Thyroid gland (tissue), 4 donors: ENCODE measurements at places on chromosomes 6 and 20. TPM values are rescaled to one million over a fixed set of nuclear protein-coding genes. Genes with fewer than 3 reads are reported as not detected.

RNF217 gene
- total RNA-seq, result 29.0 TPM

SYNCRIP gene
- total RNA-seq, result 128 TPM

PPP1R3G gene
- 0.98 TPM for total RNA-seq

PPP1R18 gene
- total RNA-seq, result 35.1 TPM

ARHGAP18 gene
- total RNA-seq, result 26.7 TPM

PHF1 gene
- total RNA-seq, result 88.9 TPM

BTN1A1 gene
- not detected for total RNA-seq

TMEM74B gene
- 1.4 TPM for total RNA-seq

GRCh38 chr20:3461211-3461771 is 9.5 kb upstream of the ATRN start:
- DNase-seq, result peak; percentile 81

GRCh38 chr6:141658696-141659095 is 474.0 kb upstream of the GJE1 start:
- no peak for DNase-seq

DNA sequence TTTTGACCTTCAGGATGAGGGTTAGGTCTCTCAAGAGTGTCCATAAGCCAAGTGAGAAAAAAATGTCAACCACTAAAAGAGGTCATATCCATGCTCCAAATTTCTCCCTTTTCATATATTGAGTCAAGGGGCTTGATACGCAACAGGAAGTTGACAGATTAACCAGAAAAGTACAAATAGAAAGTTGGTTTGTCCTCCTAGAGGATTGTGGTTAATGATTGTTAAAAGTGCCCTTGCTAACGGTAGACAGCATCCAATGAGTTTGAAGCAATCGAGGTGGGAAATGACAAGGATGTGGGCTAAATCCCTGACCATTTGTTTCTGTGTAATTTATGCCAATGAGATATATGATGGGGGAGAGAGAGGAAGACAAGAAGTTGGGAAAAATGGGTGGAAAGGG is 18.1 kb upstream of the HBS1L start:
- no peak for DNase-seq

DNA sequence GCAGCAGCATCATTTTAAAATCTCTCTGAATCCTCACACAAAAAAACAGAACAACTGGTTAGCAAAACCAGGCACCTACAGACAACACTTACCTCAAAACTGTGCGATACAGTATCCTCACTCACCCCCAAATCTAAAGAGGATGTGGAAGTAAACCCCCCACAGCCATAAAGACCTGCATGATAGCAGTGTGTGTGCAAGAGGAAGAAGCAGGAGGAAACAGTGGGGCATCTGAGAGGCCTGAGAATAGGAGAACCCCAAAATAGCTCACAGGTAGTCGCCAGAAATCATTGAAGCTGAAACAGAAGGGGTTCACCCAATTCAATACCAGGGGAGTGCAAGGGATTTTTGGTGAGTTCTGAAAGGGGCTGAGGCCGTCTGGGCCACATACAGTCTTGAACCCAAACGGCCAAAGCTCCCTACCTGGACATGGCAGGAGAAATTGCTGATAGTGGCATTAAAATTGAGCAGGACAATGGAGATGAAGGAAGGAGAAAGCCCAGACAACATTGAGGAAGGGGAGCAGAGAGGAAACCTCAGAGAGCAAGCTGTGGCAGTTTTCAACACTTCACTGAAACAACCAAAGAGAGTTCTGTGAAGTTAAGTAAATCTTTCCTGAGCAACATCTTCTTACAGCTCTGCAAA is 129.7 kb downstream of the FIG4 start:
- DNase-seq, result no peak

DNA sequence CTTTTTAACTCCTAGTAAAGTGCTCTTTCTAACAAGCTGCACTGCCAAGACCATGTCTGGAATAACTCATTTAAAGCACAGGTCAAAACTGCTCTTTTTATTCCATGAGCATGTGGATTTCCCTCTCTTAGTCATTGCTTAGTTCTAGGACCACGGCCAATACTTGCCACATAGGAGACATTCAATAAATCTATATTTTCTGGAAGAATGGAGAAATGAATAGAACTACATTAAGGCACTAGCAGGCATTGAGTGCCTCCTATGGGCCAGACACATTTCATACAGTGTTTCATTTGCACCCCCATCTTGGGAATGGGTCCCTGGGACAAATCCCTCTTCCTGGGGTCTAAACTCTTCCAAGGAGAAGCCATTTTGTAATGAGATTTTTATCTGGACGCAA is 552.8 kb upstream of the CITED2 start:
- DNase-seq, result no peak

- no peak for DNase-seq
Measured at GRCh38 chr20:38302786-38303185, 1.2 kb upstream of the BPI start.

DNA sequence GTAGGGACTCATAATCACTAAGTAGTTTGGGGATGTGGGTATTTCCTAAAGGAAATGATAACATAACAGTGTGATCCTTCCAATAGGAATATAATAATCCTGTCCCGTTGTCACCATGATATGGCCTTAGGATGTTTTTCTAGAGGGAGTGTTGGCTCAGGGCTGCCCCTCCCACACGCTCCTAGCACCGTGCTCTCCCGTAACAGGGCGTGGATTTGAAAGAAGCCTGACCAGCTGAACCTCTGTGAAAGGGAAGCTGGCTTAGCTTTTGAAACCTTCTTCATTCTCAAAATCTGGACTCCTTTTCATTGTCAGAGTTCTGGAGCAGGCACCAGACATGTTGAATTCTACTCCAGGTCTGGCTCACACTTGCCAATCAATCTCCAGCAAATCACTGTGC is 103.4 kb upstream of the SASH1 start:
- DNase-seq, result no peak

GRCh38 chr6:98839781-98840361 is 5.5 kb downstream of the POU3F2 start:
- DNase-seq, result no peak

GRCh38 chr20:32115211-32115767 is 5.8 kb downstream of the TM9SF4 start:
- peak; percentile 50 for DNase-seq

GRCh38 chr6:34366639-34366921 is 25.9 kb downstream of the NUDT3 start:
- DNase-seq, result no peak

DNA sequence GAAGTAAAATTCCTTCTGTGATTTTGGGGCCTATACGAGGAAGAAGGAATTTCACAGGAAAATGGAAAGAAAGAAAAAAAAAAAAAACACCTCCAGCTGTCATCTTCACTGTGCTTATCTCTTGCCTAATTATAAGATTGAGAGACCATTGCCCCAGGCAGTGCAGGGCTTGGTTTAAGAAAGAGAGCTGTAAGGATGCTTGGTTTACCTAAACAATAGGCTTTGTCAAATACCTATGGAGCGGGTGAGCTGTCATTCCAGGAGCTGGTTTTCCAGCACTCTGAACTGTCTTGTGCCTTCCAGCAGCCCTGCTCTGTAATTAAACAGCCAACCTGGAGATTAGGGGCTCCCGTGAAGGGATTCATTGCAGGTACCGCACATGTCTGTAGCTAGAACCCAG is 137.8 kb downstream of the EDN3 start:
- no peak for DNase-seq

GRCh38 chr6:1606780-1607515 is 2.8 kb upstream of the FOXC1 start:
- no peak for DNase-seq

GRCh38 chr6:150492507-150492906 is 107.2 kb upstream of the PLEKHG1 start:
- no peak for DNase-seq

DNA sequence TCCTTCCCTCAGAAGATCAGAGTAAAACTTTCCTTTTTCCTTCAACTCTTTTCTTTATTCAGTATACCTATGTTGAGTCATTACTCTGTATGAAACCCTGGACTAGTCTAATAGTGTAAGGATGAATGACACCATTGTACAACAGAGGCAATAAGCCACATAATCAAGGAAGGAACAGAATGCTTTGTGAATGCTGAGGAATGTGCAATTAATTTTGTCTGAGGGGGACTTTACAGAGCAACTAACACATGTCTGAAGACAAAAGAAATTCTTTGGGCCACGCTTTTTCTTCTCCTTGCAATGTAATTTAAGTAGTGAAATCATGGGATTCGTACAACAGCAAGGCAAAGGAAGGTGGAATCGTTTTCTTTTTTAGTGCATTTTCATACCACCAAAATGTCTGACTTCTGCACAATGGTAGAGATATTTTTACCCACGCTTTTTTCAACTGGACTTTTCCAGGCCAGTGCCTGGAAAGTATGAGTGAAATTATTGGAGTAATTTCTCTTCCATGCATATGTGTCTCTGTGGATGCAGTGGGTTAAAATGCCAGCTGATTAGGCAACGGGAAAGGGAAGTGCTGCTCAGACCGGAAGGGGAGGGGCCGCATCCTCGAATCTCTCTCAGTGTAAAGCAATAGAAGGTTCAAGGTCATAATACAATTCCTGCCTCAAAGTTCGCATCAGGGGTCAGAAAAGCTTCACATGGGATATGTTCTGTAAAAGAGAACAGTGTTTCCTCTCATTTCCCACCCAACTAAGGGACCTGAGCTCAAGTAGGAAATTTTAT is 89.9 kb upstream of the MTHFD1L start:
- DNase-seq, result peak; percentile 32

- peak; percentile 97 for DNase-seq
Measured at GRCh38 chr6:62285612-62286469, at the start of gene KHDRBS2. KHDRBS2 (minus strand) TSS chr6:62286225.
